Sciatic nerve (tissue), 2 donors: ENCODE measurements at places on chromosomes 1 and 21. TPM values are rescaled to one million over a fixed set of nuclear protein-coding genes. Genes with fewer than 3 reads are reported as not detected.

DNA sequence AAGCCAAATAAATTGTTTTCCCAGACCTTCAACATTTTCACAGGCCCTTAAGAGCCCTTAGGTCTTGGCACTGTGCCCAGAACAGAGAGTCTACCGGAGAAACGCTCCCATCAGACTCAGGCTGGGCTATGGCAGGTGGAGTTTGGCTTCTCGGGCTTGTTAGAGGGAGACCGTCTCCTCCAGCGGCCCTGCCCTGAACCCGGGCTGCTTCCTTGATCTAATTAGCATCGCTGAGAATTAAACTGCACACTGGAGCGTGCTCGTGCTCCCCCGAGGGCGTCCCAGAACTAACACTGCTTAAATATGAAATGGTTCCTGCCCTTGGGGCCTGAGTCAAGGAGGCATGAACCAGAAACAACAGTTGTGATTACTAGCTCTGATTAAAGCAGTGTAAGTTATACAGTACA, 634.4 kb downstream of the MATN1 start:
- DNase-seq, result no peak

DNA sequence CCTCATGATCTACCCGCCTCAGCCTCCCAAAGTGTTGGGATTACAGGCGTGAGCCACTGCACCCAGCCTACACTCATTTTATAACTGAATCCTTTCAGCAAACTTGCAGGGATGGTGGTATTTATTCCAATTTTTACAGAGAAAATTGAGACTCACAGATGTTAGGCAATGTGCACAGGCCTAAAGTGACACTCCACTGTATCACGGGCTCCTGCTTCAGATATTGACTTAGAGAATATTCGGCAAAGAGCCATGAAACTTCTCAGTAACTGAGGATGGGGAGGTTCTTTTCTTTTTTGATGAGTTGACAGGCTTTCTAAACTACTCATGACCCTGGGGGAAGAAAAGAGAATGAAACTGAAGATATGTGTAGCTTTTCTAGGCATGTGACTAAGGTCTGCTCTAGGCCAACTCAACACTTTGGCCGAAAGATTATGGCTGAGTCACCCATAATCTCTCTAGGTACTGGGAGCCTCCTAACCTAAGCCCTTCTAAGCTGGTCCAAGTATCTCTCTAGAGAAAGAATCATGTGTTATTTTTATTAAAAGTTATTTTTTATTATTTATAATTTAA, 19.9 kb upstream of the PTCH2 start:
- no peak for DNase-seq

DNA sequence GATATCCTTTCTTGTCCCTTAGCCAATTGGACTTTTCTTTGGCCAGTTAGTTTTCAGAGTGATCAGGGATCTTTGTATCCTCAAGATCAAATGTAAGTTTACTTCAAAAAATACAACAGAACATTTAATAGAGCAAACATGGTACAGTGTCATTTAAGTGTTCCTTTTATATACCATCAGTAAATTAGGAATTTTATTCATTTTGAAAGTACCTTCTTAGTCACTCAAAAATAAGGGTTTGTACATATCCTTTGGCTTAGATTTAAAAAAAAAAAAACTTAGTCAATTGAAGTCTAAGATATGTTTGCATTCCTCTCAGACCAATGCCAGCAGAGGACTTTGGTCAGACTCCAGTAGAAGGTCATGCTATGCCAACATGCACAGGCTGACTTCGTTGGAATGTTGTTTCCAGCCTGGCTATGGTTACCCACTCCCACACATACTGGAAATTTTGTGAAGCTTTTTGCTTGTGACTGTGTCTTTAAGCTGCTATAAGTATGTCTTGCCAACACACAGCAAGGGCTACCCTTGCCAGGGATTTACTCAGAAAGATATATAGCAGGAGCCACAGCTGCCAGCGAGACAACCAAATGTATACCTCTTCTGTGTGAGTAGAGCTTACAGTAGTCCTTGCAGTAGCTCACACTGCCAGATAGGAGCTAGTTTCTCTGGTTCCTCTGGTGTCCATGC, 81.5 kb upstream of the LRIF1 start:
- DNase-seq, result no peak

- no peak for DNase-seq
These were observed 285.6 kb upstream of the FMN2 start for GRCh38 chr1:239805851-239806772.

DNA sequence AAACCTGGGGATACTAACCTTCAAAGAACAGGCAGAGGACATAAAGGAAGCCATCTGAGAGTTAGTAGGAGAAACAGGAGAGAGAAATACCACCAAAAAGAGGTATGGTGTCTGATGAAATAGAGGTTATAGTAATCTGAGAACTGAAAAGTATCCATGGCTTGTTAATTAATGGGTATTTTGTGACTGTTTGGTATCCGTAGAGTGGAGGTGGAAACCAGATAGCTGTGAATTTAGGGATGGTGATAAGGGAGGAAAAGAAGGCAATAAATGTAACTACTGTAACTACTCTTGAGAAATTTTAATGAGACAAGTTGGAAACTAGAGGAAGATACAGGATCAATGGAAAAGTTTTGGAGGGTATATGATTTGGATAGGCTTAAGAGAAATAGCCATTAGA, 27.5 kb downstream of the PRKAA2 start:
- DNase-seq, result no peak

- DNase-seq, result no peak
These were observed 1.0 kb upstream of the S100A6 start for GRCh38 chr1:153536671-153537375.

DNA sequence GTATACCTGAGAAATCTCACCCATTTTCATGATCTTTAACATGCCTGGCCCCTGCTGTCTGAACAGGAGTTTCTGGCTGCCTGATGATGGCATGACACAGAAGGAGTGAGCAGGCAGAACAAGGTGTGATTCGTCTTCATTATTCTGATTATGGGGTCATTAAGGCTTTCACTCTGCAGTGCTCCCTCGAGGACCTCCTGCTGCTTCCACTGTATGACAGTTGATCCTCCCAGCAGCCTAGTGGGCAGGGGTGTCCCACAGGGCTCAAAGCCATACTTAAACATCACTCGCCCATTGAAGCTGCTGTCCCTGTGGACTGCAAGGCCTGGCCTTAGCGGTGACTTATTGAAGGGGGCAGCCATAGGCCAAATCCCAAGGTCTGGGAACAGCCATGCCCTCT, 12.7 kb upstream of the PARS2 start:
- DNase-seq, result no peak

DNA sequence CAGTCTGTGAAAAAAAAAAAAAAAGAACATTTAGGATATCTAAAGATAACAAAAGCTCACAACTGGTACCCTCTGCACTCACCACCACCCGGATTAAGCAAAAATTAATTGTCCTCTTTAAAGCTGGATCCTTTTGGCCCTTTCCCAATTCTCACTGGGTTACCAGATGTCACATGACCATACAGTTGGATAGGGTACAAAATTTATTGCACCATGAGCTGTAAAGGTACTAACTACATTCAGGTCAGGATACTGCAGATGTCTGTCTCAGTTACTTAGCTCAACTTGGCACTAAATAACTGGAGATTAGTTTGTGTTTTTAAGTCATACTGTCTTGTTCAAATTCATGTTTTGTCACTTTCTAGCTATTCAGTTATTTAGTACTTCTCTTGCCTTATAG, 96.3 kb downstream of the GPATCH2 start:
- DNase-seq, result no peak

- DNase-seq, result no peak
These were observed 208 bp upstream of the BARHL2 start for GRCh38 chr1:90717356-90717664.

DNA sequence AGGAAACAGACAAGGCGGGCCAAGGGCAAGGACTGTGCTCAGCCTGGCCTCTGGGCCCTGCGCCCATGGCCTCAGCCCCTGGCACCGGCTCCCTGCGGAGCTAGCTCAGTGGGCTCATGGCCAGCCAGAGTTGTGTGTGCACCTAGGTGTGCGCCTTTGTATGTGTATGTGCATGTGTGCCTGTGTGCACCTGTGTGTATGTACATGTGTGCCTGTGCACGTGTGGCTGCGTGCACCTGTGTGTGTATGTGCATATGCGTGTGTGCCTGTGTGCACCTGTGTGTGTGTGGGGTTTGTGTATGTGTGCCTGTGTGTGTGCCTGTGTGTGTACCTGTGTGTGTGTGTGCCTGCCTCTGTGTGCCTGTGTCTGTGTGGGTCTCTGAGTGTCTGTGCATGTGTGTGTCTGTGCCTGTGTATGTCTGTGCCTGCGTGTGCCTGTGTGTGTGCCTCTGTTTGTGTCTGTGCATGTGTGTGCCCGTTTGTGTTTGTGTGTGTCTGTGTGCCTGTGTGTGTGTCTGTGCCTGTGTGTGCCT, 7.4 kb downstream of the GPR137B start:
- no peak for DNase-seq

DNA sequence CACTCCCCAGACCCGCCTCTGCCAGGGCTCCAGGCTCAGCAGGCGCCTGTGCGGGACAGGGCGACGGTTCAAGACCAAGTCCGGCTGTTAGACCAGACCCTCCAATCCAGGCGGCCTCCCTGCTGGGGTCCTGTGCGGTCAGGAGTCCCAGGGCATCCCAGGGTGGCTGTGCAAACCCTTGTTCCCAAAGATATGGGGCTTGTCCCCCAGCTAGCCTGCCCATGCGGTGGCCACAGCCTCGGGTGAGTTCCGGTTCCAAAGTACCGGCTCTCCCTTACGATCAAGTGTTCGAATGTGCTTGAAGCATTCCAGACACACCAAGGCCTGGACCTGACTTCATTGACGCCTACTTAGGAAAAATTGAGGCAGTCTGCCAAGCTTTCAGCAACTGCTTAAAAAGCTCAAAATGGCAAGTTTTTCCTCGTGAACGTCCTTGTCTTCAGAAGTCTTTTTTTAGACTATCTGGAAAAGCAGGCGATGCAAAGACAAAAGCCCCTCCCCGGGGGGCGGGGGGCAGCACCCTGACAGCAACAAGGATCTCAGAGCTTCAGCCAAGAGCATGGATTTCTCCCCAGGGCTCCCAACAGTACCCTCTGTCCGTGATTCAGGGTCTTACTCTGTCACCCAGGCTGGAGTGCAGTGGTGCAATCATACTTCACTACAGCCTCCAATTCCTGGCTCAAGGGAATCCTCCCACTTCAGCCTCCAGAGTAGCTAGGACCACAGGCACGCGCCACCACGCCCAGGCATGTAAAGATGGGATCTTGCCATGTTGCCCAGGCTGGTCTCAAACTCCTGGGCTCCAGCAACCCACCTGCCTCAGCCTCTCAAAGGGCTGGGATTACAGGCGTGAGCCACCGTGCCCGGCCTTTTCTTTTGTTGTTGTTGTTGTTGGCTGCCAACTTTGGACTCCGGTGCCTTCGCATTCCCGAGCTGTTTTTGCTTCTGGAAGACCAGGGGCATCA, 2.3 kb downstream of the FAAP20 start:
- no peak for DNase-seq

GRCh38 chr1:233445737-233446136, 118.2 kb downstream of the MAP3K21 start:
- DNase-seq, result no peak

DNA sequence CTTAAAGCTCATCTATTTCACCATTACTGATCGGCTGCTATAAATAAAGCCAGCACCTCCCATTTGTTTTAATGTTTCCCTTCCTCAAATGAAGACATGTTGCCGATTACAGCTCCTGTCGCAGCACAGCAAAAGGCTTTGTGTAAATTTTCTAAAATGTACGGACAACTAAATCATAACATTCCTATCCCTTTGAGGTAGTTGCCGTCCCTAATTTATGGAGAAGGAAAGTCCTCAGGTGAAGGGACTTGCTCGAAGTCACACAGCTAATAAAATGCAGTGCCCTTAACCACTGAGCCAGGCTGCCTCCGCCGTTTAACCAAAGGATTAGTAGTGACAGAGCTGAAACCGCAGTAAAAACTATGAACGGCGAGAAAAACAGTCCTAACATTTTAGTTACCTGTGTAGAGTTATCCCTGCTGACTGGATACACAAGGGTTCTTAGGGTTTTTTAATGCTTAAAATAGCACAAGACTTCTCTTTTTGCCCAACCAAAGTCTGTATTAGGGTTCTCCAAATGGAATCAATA, 871 bp downstream of the PINK1 start:
- DNase-seq, result no peak

GRCh38 chr1:172894349-172895049, 156.2 kb downstream of the TNFSF18 start:
- DNase-seq, result no peak

GRCh38 chr1:106268070-106268469, 788.4 kb upstream of the PRMT6 start:
- no peak for DNase-seq

GRCh38 chr1:201816309-201816854, 12.6 kb upstream of the IPO9 start:
- DNase-seq, result no peak

- no peak for DNase-seq
These were observed 532 bp upstream of the MANEAL start for GRCh38 chr1:37792943-37793686.

GRCh38 chr1:169741666-169742394, 8.0 kb upstream of the SELE start:
- DNase-seq, result no peak

Gene FCGR2B
- 30.2 TPM for total RNA-seq

Gene SELP
- 21.0 TPM for total RNA-seq

Gene SPATA21
- 0.49 TPM for total RNA-seq

Gene PHACTR4
- 36.5 TPM for total RNA-seq

Gene SUSD4
- total RNA-seq, result not detected

Gene B3GALT6
- total RNA-seq, result 10.9 TPM

Gene LCE1A
- not detected for total RNA-seq

Gene KRTAP26-1
- total RNA-seq, result not detected

Gene NUP210L
- 0.18 TPM for total RNA-seq

Gene ZNF684
- 7.0 TPM for total RNA-seq

Gene RNU1-1
- total RNA-seq, result 13,769 TPM

Gene C1orf52
- total RNA-seq, result 30.9 TPM

Gene GUCA2A
- not detected for total RNA-seq
